Endodermal cell (in vitro differentiated cells): ENCODE measurements at places on chromosomes 3 and 15. TPM values are rescaled to one million over a fixed set of nuclear protein-coding genes. Genes with fewer than 3 reads are reported as not detected.

- no peak for DNase-seq
These were observed 7.0 kb downstream of the C15orf39 start for GRCh38 chr15:75208501-75209288.

DNA sequence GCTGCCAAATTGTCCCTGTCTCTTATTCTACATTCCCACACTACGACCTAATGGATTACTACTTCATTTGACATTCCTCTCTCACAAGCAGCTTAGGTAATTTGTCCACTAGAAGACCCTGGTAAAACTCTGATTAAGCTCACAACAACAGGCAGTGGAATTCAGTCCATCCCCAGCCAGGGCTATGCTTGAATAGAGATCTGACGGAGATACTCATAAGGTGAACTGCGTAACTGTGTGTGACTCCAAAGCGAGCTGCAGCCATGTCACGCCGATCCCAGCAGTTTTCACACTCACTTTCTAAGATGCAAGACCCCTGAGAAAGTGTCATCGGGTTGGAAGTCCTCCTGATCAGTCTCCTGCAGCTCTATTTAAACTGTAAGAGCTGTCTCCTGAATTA, 25.7 kb upstream of the ROBO2 start:
- DNase-seq = peak; percentile 59

DNA sequence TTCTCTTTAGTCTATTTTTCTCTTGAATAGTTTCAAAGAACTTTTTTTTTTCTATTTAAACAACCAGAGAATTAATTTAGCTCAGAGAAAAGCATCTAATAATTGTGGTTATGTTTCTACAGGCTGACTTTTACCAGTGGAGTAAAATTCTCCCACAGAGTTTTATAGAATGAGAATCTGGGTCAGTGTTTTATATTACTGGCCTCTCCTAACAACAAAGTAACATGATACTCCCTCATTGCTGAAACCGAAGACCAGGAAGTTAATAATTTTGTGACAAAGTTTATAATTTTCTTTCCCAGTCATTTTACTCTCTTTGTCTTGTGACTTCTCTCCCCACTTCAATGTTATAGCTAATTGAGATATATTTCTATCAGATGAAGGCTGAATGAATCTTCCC, 946.9 kb downstream of the EPHA3 start:
- no peak for DNase-seq

- peak; percentile 90 for DNase-seq
These were observed 759 bp downstream of the AMOTL2 start for GRCh38 chr3:134373271-134374104.

GRCh38 chr3:134693226-134693625, 42.4 kb upstream of the KY start:
- no peak for DNase-seq

DNA sequence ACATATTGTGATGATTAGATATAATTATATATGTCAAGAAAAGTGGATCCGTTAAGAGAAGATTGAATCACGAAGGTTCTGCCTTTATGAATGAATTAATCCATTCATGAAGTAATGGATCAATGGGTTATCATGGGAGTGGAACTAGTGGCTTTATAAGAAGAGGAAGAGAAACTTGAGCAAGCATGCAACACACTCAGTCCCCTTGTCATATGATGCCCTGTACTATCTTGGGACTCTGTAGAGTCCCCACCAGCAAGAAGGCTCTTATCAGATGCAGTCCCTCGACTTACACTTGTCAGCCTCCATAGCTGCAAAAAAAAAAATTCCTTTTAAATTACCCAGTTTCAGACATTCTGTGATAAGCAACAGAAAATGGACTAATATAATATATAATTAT, 301.9 kb downstream of the RAP2B start:
- DNase-seq = no peak

DNA sequence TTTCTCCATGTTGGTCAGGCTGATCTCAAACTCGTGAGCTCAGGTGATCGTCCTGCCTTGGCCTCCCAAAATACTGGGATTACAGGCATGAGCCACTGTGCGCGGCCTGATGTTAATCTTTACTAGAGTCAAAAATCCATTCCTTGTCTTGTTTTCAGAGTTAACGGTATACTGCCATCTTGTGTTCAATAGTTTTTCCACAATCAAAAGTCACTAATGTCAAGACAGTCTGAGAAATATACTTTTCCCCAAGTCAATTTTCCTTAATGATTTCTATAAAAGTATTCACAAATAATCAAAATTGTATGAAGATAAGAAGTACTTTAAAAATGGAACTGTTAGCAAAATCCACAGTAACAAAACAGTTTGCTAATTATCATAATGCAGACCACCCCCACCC, 8.5 kb downstream of the CRBN start:
- DNase-seq = no peak

DNA sequence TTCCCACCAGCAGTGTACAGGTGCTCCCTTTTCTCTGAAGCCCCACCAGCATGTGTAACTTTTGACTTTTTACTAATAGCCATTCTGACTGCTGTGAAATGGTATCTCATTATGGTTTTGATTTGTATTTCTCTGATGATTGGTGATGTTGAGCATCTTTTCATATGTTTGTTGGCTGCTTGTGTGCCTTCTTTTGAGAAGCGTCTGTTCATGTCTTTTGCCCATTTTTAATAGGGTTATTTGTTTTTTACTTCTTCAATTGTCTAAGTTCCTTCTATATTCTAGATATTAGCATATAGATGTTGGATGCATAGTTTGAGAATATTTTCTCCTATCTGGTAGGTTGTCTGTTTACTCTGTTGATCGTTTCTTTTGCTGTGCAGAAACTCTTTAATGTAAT, 14.6 kb downstream of the ACTC1 start:
- no peak for DNase-seq

- DNase-seq = peak; percentile 63
These were observed 14.3 kb upstream of the CCNL1 start for GRCh38 chr3:157174290-157174648.

DNA sequence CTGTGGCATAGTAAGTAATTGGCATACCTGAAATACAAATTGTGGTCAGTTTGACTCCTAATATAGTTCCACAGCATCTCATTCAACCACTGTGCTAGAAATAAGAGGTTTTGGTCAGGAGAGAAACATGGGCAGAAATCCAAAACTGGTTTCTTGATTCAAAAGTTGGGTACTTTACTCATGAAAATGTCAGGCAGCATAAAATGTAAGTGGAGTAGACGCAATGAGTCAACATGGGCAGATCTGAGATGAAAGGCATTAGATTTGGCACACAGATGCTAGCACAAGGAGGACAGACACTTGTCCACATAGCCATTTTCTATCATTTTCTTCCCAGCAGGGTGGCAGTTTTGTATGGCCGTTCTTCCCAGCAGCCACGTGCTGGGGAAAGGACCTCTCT, 255.8 kb upstream of the CDIN1 start:
- no peak for DNase-seq

DNA sequence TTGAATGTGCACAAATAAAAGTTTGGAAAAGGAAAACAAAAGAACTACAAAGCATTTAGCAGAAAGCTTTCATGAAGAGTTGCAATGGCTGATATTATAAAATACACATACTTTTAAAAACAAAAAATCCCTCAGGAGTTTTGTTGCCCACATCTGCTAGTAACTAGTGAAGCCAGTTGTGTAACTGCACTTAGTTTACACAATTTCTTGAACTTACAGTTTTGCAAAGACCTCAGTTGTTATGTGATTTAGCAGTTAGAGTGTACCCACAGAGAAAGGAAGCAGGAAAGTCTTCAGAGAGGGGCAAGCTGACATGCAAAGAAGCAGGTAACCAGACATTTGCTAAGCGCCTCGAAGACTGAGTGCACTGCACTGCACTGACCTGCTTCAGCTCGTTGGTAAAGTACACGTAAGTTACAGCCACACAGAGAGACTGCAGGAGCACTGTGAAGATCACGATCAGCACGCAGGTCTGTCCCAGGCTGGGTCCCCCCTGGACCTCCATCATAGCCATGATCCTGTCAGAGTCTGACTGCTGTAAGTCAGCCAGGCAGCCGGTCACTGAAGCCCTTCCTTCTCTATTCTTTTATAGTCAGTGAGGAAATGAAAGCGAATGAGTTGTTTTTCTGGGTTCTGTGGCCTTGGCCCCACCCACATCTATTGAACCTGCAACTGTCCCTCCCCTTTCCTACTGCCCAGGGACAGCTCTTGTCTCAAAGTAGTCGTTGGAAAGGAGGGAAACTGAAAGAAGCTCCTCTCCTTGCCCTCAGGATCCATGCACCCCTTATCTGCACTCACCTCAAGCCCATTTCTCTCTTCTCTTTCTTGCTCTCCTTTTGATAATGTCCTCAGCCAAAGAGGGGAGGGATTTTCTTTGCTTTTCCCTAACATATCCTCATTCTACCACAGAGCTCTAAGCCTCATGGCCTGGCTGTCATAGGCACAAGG, at the start of gene TNFSF10:
TSS of gene TNFSF10 (minus strand) at position 560 of the 948 bp plus-strand sequence. CDS start at position 514, 46 bp downstream.
- peak; percentile 64 for DNase-seq

DNA sequence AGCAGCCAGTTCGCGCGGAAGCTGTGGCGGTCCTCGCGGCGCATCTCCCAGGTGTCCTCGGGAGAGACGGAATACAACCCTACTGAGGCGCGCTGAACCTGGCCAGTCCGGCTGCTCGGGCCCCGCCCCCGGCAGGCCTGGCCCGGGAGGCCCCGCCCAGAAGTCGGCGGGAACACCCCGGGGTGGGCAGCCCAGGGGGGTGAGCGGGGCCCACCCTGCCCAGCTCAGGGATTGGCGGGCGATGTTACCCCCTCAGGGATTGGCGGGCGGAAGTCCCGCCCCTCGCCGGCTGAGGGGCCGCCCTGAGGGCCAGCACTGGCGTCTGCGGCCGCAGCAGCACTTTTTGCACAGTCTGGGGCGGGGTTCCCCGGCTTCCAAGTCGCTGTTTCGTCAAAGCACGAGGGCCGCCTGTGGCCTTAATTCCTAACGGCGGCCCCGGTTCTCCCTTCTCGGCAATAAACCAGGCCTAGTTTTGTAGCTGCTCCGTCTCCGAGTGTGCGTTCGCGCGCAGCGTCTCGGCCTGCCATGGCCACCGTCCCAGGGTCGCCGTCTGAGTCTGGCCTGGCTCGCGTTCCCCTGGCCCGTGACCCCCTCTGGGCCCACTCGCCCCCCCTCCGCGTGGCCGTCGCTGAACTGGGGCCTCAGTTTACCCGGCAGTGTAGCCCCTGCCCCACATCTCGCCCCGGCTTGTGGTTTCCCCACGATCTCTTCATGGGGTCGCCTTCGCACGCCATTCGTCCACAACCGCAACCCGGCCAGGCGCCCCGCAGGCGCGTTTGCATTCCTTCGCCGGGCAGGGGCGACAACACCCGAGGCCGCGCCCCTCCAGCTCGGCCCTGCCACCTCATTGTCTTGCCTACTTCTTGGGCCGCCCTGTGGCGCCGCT, 30.0 kb downstream of the NBEAL2 start:
- peak; percentile 95 for DNase-seq

GRCh38 chr3:70832089-70832833, 519.8 kb upstream of the MDFIC2 start:
- DNase-seq = no peak

GRCh38 chr3:142636664-142637063, 40.5 kb downstream of the PLS1 start:
- DNase-seq = no peak

- DNase-seq = no peak
These were observed 20.3 kb upstream of the TNIK start for GRCh38 chr3:171480526-171480925.

DNA sequence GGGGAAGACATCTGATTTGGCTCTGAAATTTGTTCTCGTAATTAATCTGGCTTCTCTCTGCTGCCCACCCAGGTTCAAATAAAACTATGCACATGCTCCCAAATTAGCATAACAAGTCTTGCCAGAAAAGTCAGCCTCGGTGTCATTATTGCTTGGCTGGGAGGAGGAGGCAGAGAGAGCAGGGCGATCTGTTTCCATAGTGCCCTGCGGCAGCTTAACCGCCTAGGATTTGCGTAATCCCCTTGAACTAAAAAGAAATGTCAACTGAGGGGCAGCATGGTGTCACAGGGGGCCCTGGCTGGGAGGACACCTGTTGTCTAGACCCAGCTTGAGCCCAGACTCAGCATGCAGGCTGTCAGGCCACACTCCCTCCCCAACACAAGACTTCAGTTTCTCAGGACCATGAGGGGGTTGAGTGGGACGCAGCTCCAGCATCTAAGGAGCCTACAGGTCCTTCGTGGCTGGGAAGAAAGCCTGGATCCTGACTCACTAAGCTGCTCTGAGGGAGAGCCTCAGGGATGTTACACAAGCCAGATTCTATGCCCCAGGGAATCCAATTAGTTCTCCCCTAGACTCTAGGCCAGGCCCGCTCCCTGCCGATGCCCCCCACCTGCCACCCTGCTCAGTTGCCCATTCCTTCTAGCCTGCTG, 17.3 kb downstream of the MRPS11 start:
- peak; percentile 73 for DNase-seq

- no peak for DNase-seq
These were observed 247.7 kb upstream of the CDIN1 start for GRCh38 chr15:36331531-36332275.

DNA sequence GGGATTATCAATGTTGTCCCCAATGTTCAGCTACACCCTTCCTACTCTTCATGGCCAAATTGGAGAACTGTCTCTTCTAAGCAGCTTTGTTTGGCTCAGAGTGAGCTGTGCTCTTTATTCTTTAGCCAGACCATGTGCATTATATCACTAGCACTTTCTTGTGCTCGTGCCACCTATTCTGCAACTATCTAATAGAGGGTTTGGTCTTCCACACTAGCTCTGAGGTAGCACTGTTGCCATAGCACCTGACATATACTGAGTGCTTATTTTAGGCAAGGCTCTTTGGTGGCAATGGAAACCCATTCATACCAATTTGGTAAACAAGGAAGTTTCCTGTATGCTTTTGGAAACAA, 394.3 kb upstream of the C2CD4B start:
- DNase-seq = no peak

GRCh38 chr3:193230610-193231009, 10.4 kb upstream of the PLAAT1 start:
- no peak for DNase-seq

DNA sequence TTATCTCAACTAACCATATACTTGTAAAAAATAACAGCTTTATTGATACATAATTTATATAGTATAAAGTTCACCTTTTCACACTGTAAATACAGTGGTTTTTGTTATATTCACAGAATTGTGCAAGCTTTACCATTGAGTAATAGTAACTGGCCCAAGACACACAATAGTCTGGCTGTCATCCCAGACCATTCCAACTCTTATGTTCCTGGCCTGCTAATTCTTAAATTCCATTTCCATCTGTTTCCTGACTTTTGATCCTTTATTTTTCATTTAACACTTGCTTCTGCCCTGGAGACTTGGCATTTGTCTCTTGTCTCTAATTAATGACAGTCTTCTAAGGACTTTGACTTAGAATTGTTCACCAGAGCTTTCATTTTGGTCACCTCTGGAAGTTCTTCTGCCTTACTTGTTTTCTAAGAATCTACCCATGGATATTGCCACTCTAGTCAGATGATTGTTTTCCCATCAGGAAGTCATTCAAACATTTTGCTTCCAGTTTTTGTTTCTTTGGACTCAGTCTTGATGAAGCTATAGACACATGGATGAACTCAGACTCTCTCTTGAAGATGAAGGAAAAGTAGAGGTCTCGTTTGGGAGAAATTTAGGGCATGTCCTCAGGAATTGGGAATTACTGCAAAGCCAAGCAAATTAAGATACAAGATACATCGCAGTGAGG, 27.2 kb upstream of the PLSCR4 start:
- no peak for DNase-seq

GRCh38 chr3:25843332-25843731, 53.4 kb downstream of the OXSM start:
- no peak for DNase-seq

GRCh38 chr3:108091498-108092250, 843 bp upstream of the CD47 start:
- DNase-seq = peak; percentile 66

Gene TLR9
- 0.11 TPM in 1 of 2 replicates, not detected in the other for total RNA-seq

Gene PTPN23
- 38.5 and 44.2 TPM in 2 replicates for total RNA-seq

Gene IL17RB
- total RNA-seq = 2.6 to 9.7 TPM (median 8.4 TPM) in 3 replicates

Gene CFAP20DC
- 7.3 and 9.5 TPM in 2 replicates for total RNA-seq

Gene ECE2
- total RNA-seq = 0.11 TPM in 1 of 2 replicates, not detected in the other

Gene HRH1
- total RNA-seq = 0.13 TPM in 1 of 2 replicates, not detected in the other

Gene SLC15A2
- total RNA-seq = 0.73 and 0.99 TPM in 2 replicates

Gene CLDN11
- 14.7 and 15.3 TPM in 2 replicates for total RNA-seq
